Kidney (tissue), 22 donors: ENCODE measurements at places on chromosomes 16 and 17. TPM values are rescaled to one million over a fixed set of nuclear protein-coding genes. Genes with fewer than 3 reads are reported as not detected.

TPSD1 gene
- not detected for polyA plus RNA-seq

RPTOR gene
- 5.5 TPM for polyA plus RNA-seq

CBLN1 gene
- polyA plus RNA-seq = 0.73 TPM

AANAT gene
- polyA plus RNA-seq = not detected

PIK3R6 gene
- polyA plus RNA-seq = 0.17 TPM

JPH3 gene
- polyA plus RNA-seq = not detected

GCGR gene
- polyA plus RNA-seq = 37.2 TPM

ZFP3 gene
- 3.4 TPM for polyA plus RNA-seq

FOXC2 gene
- 3.8 TPM for polyA plus RNA-seq
